Lung (tissue), 17 donors: ENCODE measurements at places on chromosomes 7 and 10. TPM values are rescaled to one million over a fixed set of nuclear protein-coding genes. Genes with fewer than 3 reads are reported as not detected.

Gene SPDYE8
- total RNA-seq: 0.11 TPM

Gene NCAPG2
- total RNA-seq: 9.3 TPM

Gene RRP12
- 44.2 TPM for total RNA-seq

Gene MOGAT3
- total RNA-seq: not detected

Gene DCLRE1C
- total RNA-seq: 9.9 TPM

Gene PTF1A
- total RNA-seq: not detected

DNA sequence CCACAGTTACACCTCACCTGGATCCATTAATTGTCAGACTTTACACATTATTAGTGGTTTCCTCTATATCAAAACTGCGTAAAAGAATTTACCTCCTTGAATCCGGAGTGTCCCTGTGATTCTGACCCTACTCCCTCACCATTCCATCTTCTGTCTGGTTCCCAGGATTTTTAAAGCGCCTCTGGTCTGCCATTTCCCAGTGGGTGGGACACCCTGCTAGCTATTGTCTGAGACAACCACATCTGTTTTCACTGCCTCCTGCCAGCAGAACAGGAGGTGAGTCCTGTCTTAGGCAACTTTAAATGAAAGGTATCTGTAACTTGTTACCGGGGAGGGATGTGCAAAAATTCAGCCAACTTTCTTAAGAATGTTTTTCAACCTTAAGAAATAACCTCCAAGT lies 2.3 kb downstream of the MACROH2A2 start:
- no peak overlapping the region for H3K4me3 ChIP-seq
- H3K36me3 ChIP-seq: no peaks in the 10 kb centered on the region
- H3K27me3 ChIP-seq: no peaks in the 10 kb centered on the region
- no peak for DNase-seq
- peaks cover 9% of the 10 kb centered on the region for H3K4me1 ChIP-seq
- H3K27ac ChIP-seq: no peak overlapping the region

- no peaks in the 10 kb centered on the region for H3K4me1 ChIP-seq
- no peak for DNase-seq
- H3K4me3 ChIP-seq: no peak overlapping the region
Measured at GRCh38 chr10:84739641-84740040, 411.3 kb downstream of the CCSER2 start.

- no peaks in the 10 kb centered on the region for H3K27me3 ChIP-seq
- H3K4me3 ChIP-seq: no peak overlapping the region
- no peak overlapping the region for H3K27ac ChIP-seq
- no peaks in the 10 kb centered on the region for H3K4me1 ChIP-seq
- H3K36me3 ChIP-seq: peaks cover 72% of the 10 kb centered on the region
- DNase-seq: no peak
Measured at GRCh38 chr7:6647080-6647479, 10.0 kb downstream of the ZNF316 start.

GRCh38 chr10:16947069-16947468 lies 129.8 kb upstream of the RSU1 start:
- no peaks in the 10 kb centered on the region for H3K27me3 ChIP-seq
- no peak for DNase-seq
- no peak overlapping the region for H3K27ac ChIP-seq
- no peaks in the 10 kb centered on the region for H3K36me3 ChIP-seq
- H3K4me3 ChIP-seq: no peak overlapping the region

DNA sequence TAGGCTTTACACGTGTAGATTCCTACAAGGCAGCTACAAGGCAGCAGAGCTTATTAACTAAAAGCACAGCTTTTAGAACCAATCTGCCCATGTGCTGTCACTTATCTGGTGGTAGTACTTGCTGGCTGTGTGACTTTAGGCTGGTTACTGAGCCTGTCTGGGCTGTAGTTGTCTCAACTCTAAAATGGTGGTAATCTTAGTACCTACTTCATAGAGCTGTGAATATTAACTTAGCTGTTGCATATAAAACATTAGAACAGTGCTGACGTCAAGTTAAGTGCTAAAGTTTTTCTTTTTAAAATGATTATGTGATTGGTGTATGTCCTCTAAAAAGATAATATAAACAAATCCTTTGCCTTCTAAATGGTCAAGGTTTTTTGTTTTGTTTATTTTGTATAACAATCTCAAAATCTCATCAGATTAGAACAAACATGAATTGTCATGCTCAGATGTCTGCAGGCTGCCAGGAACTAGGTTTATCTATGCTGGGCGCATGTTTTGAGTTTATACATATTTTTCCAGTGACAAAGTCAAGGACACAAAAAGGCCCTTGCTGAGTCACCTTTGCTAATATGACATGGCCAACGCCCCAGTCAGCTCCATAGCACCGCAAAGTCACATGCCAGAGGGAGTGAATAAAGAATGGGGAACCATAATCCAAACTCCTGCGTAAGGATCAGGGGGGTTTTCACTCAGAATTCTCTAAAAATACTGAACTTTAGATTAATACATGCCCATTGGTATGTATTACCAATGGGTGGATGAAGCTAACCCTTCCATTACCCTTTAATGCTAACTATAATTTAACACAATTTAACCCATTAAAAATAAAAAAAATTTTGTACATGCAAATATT lies 39.8 kb upstream of the ARL4A start:
- H3K4me1 ChIP-seq: peaks cover 6% of the 10 kb centered on the region
- no peak for DNase-seq
- no peak overlapping the region for H3K4me3 ChIP-seq

DNA sequence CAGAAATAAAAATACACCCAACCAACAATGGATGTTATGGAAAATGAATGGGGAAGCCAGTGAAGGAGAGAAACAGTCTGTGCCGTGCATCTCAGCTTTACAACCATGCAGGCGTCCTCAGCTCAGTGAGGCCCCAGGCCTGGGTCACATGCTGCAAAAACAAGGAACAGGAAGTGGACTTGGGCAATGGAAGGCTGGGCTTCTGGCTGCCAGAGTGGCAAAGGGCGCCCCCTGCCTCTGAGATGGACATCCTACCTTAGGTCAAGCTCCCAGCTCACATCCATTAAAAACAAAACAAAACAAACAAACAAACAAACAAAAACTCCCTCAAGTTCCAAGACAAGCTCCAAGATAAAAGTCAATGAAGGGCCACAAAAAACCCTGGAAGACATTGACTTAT lies 54.7 kb upstream of the AFAP1L2 start:
- H3K4me3 ChIP-seq: no peak overlapping the region
- peak; percentile 27 for DNase-seq
- peaks cover 6% of the 10 kb centered on the region for H3K36me3 ChIP-seq
- no peaks in the 10 kb centered on the region for H3K4me1 ChIP-seq
- no peaks in the 10 kb centered on the region for H3K27me3 ChIP-seq
